ENCODE measurements at places on chromosomes 7 and 10.

DNA sequence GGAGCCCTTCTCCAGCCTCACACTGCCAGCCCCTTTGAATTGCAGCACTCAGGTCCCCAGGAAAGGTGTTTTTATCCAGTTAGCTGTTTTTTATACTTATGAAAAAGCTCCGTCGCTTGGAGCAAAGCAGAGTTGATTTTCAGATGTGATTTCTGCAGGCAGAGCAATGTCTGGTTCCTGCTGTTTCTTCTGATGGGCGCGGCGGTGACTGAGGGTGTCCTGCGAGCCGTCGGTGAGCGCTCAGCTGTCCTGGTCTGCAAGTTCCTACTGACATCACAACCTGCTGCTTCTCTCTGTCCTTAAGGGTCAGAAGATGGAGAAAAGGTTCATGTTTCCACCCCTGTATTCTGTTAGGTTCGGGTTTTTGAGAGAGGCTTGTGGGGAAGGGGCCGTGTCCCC is 109.6 kb upstream of the FAM20C start:
- DNase-seq: no peak

DNA sequence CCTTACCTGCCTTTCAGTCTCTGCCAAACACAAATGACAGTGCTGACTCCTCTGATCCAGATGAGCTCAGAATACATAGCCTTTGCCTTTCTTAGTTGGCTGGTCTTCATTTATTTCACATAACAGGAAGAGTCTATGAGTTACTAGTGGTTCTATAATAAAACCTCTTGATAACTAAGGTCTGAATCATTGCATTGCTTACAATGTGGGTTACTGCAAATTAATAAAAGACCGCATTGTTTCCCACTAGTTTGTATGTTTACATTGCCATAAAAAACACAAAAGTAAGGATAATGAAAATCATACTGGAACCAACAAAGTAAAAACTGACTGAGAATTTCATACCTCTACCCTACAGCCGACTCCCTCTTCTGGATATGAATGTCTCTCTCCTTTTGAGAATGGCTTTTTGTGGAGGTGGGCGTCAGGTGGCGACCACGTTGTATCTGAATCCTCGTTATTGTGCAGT is 62.0 kb upstream of the AKR1E2 start:
- DNase-seq: no peak

GRCh38 chr10:131675104-131675503 is 225.7 kb upstream of the PPP2R2D start:
- no peak for DNase-seq

DNA sequence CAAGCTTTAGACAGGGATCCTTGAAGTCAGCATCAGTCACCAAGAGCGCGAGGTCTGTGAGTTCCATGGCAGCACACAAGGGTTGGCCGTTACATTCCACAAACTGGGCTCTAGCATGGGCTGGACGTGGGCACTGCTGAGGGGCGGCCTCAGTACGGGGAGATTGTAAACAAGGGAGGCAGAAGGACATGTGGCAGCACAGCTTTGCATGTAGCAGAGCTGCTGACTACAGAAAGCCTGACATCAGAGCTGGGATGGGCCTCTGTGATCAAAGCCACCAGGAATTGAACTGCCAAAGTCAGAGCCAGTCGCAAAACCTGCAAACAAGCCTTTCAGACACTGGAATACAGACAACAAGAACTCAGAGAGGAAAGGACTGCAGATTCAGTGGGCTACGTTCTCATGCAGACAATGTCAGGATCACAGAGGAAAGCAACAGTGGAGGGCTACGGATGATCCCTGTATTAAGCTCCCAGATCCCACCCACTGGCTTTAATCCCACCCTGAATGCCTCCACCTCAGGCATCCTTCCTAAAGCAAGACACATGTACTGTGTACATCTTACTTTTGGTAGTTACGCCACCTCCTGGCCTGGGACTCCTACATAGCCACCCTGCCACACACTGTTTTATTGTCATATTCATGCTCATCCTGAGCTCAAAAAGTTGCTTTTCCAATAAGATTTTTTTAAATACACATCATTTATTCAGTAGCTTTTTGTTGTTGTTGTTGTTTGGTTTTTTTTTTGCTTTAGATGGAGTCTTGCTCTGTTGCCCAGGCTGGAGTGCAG is 291.1 kb upstream of the IMMP2L start:
- DNase-seq: no peak

- DNase-seq: no peak
These were observed 29.8 kb downstream of the CEP41 start for GRCh38 chr7:130410868-130411541.

DNA sequence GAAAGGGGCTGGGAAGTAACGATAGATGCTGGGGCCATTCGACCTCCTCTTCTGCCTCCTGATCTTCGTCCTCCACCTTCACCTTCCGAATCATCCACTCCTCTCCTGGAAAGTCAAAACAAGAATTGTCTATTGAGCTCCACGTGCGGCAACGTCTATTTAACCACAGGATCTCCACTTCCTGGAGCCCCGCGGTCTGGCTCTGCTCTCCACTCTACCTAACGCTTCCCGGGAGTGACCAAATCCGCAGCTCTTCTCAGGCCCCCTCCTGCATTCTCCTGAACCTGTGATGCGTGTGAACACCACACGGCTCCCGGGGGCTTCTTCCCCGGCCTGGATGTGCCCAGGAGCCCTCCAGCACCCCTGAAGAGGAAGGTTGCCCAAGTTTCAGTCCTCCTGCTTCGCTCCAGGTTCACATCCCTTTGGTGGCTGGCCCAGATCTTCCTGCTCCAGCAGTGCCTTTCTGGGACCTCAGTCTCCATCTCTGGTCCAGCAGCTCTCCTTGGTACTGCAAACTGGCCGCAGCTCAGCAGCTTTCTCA is 7.2 kb downstream of the ZNF467 start:
- DNase-seq: no peak

GRCh38 chr7:88452646-88453045 is 146.0 kb upstream of the STEAP4 start:
- no peak for DNase-seq
